ENCODE measurements at places on chromosomes 1 and 21.

- no peak for DNase-seq
Observed at GRCh38 chr1:85605484-85606413, 25.2 kb downstream of the CCN1 start.

GRCh38 chr1:201896951-201897391 lies 8.3 kb downstream of the SHISA4 start:
- no peak for DNase-seq

- DNase-seq: no peak
Observed at GRCh38 chr1:152933196-152933595, 13.8 kb upstream of the SPRR5 start.

GRCh38 chr21:35375115-35375514 lies 326.0 kb upstream of the RUNX1 start:
- no peak for DNase-seq

DNA sequence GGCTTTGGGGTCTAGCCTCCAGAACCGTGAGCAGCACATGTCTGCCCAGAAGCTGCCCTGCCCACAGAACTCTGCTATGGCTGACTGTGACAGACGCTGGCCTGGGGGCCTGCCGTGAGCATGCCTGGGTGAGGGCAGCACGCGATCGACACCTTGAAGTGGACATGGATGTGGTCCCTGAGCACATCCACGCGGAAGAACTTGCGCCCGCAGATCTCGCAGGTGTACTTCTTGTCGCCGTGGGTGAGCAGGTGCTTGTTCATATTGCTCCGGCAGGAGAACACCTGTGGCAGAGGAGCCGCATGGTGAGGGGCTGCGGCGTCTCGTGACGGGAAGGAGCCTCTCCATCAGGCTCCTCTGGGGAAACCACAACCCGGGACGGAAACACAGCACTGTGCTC lies 56.0 kb downstream of the PRDM15 start:
- DNase-seq: no peak

- DNase-seq: no peak
Observed at GRCh38 chr21:21712748-21713520, 714.7 kb downstream of the NCAM2 start.

DNA sequence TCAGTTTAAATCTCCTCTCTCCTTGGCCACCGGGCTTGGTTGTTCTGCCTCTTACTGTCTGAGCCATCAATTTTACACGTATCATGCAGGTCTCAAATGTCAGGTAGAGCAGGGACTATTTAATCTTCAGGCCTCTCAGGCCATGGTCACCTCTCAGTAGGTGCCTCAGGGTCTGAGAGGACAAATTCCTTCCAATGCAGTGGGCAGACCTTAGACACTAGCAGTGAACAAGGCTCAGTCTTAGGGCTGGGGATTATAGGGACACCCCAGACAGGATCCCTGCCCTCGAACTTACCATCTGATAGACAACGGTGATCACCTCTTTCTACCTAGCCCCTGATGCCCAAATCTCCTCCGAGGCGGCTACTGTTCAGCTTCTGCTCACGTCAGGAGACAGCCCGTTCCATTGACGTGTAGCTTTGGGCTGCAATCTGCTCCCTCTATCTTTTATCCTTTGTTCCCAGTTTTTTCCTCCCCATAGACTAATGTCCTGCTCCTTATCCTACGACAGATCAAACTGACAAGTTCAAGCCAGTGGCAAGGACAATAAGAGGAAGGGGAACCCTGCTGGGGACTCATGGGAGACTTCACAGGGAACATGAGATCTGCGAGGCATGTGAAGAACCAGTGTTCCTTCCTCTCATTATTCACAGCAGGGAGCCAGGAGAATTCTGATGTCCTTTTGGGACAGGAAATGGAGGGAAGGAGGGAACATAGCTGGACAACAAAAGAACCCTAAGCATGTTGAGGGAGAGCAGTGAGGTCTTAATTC lies 1.4 kb upstream of the MYOG start:
- DNase-seq: no peak

- no peak for DNase-seq
Observed at GRCh38 chr1:119341372-119341947, 27.1 kb upstream of the HAO2 start.

DNA sequence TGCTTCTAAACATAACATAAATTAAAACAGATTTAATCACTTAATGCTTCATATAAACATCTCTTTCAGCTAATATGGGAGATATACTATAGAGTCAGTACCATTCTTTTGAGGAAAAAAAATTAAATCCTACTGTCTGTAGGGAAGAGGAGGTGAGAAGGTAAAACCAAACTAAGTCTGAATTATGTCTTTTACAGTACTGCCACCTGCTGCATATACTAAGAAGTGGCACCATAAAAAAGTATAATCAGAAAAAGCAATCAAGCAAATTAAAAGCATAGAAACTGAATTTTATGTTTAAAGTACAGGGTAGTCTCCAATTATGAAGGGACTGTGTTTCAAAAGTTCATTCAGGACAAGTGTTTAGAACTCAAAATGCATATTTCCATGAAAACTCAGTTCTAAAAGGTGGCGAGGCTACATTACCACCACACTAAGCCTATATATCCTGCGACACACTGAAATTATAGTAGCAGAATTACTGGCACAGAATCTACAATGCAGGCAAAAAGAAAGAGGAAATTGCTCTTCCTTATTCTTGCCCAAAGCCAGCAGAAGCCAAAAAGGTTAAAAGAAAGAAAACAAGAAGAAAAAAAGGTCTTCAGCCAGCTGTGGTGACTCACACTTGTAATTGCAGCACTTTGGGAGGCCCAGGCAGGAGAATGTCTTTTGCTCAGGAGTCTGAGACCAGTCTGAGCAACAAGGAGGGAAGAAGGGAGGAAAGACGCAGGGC lies 9.0 kb downstream of the NSL1 start:
- no peak for DNase-seq

- DNase-seq: peak; percentile 52
Observed at GRCh38 chr1:110035236-110035752, 870 bp downstream of the STRIP1 start.

- no peak for DNase-seq
Observed at GRCh38 chr1:97999320-97999719, 78.5 kb upstream of the DPYD start.

DNA sequence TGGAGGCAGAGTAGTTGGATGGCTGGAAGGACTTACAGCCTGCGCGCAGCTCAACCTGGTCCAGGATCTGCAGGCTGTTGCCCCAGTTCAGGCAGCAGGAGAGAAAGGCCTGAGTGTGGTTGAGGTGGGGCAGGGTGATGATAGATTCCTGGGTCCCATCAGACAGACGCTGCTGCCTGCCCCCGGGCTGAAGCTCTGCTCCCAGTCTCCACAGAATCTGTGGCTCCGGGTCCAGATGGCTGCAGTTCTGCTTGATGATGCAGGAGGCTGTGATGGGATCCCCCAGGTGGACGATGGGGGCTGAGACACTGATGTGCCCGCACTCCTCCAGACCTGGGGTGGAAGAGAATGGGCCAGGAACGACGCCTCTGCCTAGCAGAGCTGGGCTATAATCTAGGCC lies 7.4 kb downstream of the CSF3R start:
- no peak for DNase-seq

DNA sequence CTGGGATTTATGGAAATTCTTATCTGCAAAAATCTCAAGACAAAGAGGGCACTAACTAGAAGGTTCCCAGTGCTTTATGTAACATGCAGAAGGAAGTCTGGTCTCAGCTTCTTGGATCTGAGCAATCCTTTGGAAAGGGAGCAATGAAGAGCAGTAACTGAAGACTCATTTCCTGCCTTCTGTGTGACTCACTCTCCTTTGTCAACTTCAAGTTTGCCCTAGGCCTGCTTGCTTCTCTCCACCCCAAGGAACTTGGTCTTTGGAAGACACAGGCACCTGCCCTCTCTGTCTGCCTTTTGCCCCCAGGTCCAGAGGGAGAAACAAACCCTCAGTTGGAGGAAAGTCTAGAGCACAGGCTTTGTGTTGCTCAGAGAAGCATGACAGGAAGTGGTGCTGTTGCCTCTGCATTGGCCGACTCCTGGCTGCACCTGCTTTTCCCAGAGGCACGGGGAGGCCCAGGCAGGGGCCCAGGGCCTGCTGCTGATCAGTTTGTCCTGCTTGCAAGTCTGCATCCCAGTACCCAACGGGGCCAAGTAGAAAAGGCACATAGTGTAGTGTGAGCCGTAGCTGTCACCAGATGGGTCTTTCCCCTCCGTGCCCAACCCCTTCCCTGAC lies 137.2 kb downstream of the DHRS3 start:
- peak; percentile 36 for DNase-seq

DNA sequence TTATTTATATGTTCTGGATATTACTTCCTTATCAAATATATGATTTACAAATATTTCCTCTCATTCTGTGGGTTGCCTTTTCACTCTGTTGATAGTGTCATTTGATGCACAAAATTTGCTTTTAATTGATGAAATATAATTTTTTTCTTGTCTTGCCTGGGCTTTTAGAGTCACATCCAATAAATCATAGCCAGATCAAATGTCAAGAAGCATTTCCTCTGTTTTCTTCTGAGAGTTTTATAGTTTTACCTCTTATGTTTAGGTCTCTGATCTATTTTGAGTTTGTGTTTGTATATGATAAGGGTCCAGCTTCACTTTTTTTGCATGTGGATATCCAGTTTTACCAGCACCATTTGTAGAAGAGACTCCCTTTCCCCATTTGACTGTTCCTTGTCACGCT lies 29.5 kb downstream of the CD46 start:
- no peak for DNase-seq

GRCh38 chr1:205424901-205425600 lies 3.2 kb upstream of the LEMD1 start:
- no peak for DNase-seq

DNA sequence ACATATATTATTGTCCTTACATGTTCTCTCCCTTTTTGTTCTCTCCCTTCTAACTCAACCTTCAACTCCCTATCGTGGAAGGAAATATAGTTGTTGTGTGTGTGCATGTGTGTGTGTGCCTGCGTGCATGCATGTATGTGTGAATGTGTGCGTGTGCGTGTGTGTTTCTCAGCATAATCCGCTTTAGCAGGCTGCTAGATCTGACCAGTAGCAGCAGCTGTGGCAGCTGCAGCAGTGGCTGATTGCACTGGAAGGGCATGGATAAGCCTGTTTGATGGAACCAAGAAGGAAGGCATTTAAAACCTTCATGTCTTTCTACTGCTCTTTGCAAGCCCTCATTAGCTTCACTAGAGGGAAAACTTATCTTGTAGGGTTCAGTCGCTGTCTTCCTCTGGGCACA lies 65.6 kb upstream of the IRF2BP2 start:
- DNase-seq: no peak

GRCh38 chr1:4307468-4307845 lies 347.0 kb upstream of the AJAP1 start:
- no peak for DNase-seq

DNA sequence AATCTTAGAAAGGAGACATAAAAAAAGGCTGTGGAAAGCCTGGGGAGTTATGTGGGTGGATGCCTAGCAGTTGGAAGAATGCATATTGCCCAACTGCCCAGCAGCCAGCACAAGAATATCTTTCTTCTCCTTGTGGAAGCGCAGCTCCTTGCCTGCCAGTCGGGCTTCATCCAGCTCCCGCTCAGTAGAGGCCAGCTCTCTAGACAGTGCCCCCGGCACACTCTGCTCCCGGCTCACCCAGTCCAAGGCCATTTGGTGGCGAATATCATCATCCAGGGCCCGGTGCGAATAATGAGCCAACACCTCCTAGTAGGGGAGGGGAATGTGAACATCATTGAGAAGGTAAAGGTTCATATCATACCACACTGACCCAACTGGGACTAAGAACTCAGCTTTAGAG lies 9.0 kb upstream of the RBM8A start:
- DNase-seq: no peak

- DNase-seq: no peak
Observed at GRCh38 chr1:82318921-82319320, 518.2 kb downstream of the ADGRL2 start.

GRCh38 chr1:206455666-206456344 lies 14.5 kb upstream of the IKBKE start:
- no peak for DNase-seq

DNA sequence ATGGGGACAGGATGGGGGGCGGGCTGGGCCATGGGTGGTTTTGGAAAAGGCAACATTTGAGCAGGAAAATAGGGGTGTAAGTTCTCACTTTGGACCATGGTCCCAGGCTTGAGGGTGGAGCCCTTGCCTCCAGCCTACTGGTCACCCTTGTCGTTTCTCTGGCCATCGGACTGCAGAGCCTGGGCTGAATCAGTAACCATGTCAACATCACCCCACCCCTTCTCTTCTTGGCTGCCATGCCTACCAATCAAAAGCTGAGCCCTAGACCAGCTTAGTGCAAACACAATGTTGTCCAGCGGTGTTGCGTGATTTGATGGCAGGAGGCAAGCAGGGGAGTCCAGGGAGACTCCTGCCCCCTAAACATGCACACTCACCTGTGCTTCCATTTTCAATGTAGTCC lies 231.0 kb upstream of the KAZN start:
- DNase-seq: no peak

DNA sequence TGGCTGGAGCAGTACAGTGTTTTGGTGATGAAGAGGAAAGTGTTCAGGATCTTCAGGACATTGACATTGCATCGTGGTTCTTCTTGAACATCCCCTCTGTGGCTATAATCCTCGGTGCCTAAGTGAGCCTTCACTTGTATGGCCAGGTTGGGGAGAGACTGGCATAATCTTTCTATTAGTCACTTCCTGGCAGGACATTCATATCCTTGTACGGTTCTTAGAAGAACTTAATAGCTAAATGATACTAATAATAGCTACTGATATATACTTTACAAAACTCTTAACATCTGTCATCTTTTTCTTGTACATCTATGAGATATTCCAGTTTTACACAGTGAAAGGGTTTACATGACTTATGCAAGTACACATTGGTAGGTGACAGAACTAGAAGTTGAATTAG lies 35.8 kb downstream of the CELF3 start:
- no peak for DNase-seq

- DNase-seq: no peak
Observed at GRCh38 chr1:52125736-52126359, 16.0 kb upstream of the ZFYVE9 start.

- peak; percentile 48 for DNase-seq
Observed at GRCh38 chr1:101253976-101254674, 17.3 kb downstream of the S1PR1 start.

GRCh38 chr1:42037586-42037985 lies 115.6 kb upstream of the GUCA2B start:
- no peak for DNase-seq

GRCh38 chr1:46643368-46643775 lies 24.8 kb downstream of the ATPAF1 start:
- DNase-seq: peak; percentile 16

- DNase-seq: no peak
Observed at GRCh38 chr1:41380979-41381691, 19.9 kb downstream of the FOXO6 start.

DNA sequence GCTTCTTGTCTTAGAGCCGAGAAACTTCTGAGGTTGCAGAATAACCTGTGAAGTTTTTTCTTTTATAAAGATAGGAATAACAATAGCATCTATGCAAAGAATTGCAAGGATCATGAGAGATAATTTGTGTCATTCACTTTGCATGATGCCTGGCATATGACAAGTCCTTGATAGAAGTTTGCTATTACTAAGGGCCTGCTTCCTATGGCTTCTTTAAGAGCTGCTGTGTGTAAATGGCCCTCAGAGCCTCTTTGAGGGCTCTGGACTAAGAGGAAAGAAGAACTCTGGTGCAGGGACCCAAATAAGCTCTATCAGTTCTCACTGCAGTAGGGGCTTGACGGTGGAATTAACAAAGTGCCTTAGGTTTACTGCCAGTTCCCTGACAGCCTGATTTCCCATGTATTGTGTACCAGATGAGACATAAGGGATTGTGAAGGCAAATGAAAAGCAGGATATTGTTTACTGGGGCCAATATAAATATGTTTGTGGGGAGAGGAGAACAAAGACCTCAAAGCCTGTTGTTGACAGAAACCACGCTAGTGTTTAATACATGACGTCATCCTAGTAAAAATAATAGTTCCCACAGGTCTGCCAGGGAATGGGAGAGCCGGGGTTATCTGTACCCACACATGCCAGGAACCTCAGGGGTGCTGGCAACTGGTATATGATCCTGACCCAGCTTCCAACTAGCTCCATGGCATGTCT lies 131.2 kb upstream of the UBE2U start:
- DNase-seq: no peak

All from T1000 (cell line).